ENCODE measurements at places on chromosomes 6 and 20. TPM values are rescaled to one million over a fixed set of nuclear protein-coding genes. Genes with fewer than 3 reads are reported as not detected.

Gene ADGRF4
- total RNA-seq = not detected

Gene SUMO4
- total RNA-seq = 2.2 TPM

Gene SF3B5
- total RNA-seq = 227 TPM

Gene PI3
- total RNA-seq = not detected

Gene LY6G6F
- total RNA-seq = not detected

Gene XKR7
- not detected for total RNA-seq

- DNase-seq = peak; percentile 90
Observed at GRCh38 chr6:90256698-90257485, 39.8 kb downstream of the BACH2 start.

DNA sequence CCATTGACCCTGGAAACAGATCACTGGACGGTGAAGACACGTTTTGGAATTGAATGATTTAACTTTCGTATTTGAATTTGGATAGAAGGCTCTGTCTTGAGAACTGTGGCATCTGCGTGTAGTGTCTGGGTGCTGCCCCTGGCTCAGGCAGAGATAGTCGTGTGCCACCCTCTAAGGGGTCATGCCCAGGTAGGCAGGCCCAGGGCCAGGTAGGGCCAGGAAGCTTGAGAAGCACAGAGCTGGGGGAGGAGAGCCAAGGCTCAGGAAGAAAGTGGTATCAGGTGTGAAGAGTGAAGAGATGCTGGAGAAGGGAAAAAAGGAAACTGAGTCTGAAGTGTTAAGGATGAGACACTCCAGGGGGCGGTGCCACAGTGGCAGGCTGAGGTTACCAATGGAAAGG, 75.5 kb downstream of the IYD start:
- no peak for DNase-seq

GRCh38 chr20:5171790-5172164, 45.0 kb downstream of the CDS2 start:
- no peak for DNase-seq

- DNase-seq = no peak
Observed at GRCh38 chr20:33474963-33475362, 14.9 kb upstream of the CBFA2T2 start.

DNA sequence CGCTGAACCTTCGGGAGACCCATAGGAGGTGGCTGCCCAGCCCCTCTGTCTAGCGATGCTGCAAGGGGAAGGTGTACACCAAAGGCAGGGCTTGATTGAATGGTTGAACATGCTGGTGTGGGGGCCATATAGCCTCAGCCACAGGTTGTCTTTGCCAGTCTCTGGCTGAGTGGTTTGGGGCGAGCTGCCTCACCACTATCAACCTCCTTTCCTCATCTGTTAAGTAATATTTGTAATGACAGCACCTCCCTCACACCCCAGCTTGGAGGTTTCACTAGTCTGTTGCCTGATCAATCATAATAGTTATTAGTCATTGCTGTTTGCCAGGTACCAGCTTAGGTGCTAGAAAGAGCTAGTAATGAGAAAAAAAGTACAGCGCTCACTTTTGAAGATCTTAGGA, 11.8 kb upstream of the ZNF831 start:
- DNase-seq = no peak

- DNase-seq = no peak
Observed at GRCh38 chr20:49675368-49676151, 38.1 kb downstream of the B4GALT5 start.

GRCh38 chr20:57468523-57469417, 56.2 kb downstream of the CTCFL start:
- no peak for DNase-seq

GRCh38 chr6:1991332-1991878, 254.0 kb downstream of the GMDS start:
- no peak for DNase-seq

DNA sequence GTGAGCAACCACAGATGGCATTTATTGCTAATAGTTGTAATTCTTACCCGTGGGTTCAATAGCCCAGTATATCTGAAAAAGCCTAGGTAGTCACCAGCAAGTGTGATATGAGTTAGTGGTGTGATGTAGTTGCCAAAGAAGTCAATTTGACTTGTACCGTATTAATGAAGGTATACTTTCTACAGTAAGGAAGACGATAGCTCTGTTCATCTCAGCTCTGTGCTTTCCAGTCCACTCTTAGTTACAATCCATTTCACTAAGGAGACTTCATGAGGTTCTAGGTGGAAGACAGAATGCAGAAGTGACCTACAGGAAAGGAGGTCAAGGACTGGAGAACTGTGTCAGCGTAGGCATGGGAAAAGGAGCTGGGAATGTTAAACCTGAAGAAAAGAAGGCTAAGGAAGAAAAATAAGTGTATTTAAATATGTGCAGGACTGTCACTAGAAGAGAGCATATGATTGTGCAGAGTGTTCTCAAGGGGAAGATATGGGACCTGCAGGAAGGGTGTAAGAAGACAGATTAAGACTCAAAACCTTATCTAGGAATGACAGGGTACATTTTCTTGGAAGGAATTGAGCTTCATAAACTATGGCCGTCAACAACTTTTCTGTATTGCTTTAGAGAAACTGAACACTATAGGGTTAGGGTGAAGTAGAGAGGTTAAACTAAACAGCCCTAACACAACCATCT, 116.9 kb upstream of the SCGN start:
- DNase-seq = no peak

GRCh38 chr6:36679043-36679833, 724 bp downstream of the CDKN1A start:
- peak; percentile 63 for DNase-seq

- DNase-seq = peak; percentile 88
Observed at GRCh38 chr6:82408952-82409431, 45.4 kb downstream of the TPBG start.

- DNase-seq = peak; percentile 66
Observed at GRCh38 chr6:154408891-154409500, 52.4 kb upstream of the IPCEF1 start.

All from IMR-90 (cell line).